Caki2 (cell line): ENCODE measurements at places on chromosomes 4 and X.

DNA sequence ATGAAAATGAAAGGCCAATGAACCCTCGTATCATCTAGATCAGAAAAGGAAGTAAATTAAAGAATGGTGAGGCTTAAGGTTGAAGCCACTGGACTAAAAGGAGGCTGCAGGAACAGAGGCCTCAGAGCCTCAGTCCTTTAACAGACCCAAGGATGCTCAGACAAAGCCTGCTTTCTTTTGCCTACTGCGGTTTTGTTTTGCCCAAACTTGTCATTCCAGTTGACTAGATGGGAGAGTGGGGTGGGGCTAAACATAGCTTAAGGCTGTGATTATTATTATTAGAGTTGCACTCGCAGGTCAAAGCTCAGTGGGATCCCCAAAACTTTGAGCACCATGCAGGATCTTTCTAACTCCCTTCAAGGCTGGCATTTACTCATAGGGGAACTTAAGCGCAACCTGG, 163.9 kb downstream of the RBM46 start:
- no peak for DNase-seq

DNA sequence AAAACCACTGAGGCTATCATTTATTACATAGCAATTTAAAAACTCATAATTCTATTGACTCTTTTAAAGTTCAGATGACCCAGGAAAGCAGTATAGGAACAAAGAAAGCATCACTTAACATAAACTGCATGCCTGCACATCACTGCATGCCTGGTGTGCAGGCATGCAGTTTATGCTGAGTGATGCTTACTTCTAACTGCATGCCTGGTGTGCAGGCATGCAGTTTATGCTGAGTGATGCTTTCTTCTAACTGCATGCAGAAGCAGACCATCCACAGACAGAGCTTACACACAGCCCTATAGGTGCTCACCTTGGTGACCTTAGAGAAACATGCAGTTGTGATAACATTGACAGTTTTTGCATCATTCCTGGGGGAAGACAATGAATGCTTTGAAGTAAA, 17.0 kb downstream of the SDAD1 start:
- peak; percentile 69 for DNase-seq

DNA sequence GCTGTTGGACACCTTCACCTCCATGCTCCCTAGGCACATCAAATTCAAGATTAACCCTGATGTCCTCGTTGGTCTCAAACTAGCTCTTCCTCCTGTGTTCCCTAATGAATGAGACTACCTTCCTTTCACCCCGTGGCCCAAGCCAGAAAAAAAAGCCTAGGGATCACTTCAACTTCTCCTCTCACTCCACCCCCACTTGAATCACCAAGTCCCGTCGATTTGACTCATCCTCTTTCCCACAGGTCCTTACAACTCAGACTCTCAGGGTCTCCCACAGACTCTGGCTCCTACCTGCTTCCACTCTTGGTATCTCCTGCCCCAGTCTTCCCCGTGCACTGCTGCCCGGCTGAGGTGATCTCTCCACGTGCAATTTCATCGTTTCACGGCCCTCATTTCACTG, 8.5 kb downstream of the SLC25A43 start:
- DNase-seq, result no peak

DNA sequence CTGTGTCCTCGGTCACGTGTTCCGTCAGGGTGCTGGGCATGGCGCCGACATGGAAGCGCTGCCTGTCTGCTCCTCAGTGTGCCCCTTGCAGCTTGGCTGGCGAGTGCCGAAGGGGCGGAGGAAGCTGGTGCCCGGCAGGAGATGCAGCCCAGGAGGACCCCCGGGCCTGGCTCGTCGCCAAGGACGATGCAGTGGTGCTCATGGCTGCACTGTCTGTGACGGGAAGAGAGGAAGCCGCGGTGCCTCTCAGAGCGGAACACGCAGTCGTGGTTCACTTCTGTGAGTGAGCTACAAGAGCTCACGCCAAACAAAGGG, 38.1 kb downstream of the FGFRL1 start:
- no peak for DNase-seq

- DNase-seq, result no peak
Observed at GRCh38 chr4:20326460-20326859, 74.8 kb downstream of the SLIT2 start.

DNA sequence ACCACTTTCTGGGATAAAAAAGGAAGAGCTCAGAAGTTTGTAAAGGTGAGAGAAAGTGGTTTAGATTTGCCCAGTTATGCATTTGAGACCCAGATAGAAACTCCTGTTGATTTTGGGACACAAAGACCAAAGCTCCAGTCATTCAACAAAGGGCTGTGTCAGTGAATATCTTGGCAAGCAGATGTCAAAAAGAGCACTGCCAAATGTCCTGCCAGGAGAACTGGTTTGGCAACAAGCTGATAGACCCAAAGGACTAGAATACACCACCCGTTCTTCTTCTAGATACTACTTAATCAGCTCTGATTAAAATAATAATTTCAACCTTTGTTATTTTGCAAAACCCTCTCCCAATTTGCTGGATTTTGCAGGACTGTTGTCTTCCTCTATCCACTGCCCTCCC, 121.4 kb downstream of the NHS start:
- no peak for DNase-seq

GRCh38 chrX:45889471-45889870, 655.8 kb downstream of the ZNF674 start:
- no peak for DNase-seq

- DNase-seq, result no peak
Observed at GRCh38 chrX:3585719-3586118, 127.7 kb downstream of the PRKX start.
